Amniotic stem cell (primary cell): ENCODE measurements at places on chromosomes 2 and 18.

- DNase-seq, result no peak
Measured at GRCh38 chr2:135279209-135279608, 227.1 kb downstream of the RAB3GAP1 start.

GRCh38 chr2:160279813-160280465, 79.9 kb upstream of the ITGB6 start:
- DNase-seq, result no peak

- no peak for DNase-seq
Measured at GRCh38 chr2:128396500-128396891, 77.8 kb upstream of the HS6ST1 start.

DNA sequence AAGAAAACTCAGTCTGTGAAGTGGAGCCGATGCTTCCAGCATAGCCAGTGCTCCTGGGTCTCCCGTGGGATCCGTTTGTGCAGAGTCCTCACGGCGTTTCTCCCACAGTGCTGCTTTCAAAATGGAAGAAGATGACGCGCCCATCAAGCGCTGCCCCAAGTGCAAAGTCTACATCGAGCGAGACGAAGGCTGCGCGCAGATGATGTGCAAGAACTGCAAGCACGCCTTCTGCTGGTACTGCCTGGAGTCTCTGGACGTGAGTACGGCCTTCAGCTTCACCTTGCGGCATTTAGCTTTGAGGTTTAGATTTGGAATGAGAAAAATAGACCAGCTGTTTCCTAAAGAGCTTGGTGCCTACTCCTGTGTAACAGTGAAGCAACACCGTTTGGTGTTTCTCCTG, 107.0 kb downstream of the RNF144A start:
- no peak for DNase-seq

DNA sequence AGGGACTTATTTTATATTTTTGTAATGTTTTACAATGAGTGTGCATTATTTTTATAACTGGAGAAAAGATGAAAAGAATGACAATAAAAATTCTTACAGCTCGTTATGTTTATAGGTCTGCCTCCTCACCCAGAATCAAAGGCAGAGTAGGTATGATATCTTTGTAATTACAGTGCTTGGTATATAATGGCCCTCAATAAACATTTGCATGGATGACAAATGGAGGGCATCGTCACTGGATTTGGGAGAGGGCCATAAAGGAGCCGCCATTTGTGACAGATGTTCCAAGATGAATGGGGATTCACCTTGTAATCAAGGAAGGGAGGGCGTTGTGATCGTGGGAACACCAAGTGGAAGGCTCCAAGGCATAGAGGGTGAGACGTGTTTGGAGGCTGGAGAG, 22.6 kb upstream of the GIGYF2 start:
- DNase-seq, result no peak

- no peak for DNase-seq
Measured at GRCh38 chr2:221268631-221269030, 303.5 kb downstream of the EPHA4 start.

GRCh38 chr18:57738078-57738477, 65.0 kb downstream of the ATP8B1 start:
- no peak for DNase-seq

- DNase-seq, result no peak
Measured at GRCh38 chr2:2405780-2406179, 74.7 kb upstream of the MYT1L start.

DNA sequence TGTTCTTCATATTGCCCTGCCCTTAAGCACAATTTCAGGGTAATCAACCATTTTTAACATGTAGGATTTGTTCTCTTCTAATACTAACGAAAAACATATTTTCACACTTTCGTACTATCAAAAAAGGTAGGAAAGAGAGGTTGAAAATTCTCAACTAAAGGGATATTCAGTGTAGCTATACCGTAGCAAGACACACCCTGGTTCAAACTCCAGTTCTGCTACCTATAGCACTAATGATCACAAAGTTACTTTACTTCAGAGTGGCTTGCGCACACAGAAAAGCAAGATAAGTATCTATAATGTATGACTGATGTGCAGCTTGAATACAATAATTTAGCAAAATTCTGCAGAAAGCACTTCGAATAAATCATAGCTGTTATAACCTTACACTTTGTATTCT, 125.8 kb upstream of the CD226 start:
- DNase-seq, result no peak

DNA sequence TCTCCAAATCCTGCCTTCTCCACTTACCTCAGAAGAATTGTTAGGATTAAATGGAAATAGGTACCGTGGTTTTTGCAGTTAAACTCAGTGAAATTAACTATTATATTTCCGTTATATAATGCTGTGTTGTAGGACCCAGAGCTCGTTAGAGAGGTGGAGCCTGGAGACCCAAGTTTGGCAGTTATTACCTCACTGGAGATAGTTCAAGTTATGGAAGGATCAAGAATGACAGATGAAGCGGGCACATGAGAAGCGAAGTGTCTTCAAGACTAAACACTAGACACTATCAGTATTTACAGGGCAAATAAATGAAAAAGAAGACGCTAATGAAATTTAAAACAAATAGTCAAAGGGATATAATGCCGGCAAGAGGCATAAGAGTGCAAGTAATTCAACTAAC, 866 bp downstream of the CWC22 start:
- DNase-seq, result no peak

GRCh38 chr2:12702168-12703121, 14.3 kb upstream of the TRIB2 start:
- DNase-seq, result peak; percentile 39
